Activated naive CD4-positive, alpha-beta T cell (primary cell): ENCODE measurements at places on chromosomes 2 and 18.
A peak's percentile ranks its signal among the peaks of the same experiment; 100 is the strongest.

DNA sequence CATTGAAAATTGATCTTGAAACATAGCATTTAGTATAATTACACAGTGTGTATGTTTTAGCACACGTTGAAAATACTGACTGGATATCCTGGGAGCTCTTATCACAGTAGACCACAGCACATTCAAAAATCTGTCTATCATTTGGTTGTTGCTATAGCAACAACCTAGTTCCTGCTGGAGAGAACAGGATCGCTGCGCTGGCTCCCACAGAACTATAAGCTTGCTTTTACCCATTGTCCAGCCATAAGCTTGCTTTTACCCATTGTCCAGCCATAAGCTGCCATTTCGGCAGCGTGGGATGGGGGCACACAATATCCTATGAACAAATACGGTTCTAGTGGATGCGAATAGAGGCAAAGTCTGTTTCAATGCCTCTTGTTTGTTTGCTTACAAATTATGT lies 70.4 kb upstream of the ST6GAL2 start:
- no peak for DNase-seq

- DNase-seq, result no peak
Measured at GRCh38 chr2:160463245-160463644, 30.4 kb downstream of the RBMS1 start.

DNA sequence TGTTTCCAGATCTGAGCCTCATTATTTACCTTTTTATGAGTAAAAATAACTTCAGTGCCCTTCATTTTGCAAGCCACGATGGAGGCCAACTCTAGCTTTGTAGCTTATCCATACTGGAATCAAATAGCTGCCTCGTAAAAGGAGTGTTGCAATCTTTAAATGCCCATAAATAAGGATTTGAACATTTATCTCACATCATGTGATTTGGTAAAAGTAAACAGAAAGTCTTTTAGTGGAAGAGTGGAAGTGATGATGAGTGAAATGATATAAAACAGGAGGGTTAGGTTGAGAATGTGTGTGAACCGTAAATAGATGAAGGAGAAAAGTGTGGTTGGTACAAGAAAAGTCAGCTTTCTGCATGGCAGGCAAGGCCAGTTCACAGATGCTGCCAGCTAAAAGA lies 348.9 kb downstream of the OSR1 start:
- no peak for DNase-seq

- DNase-seq, result no peak
Measured at GRCh38 chr18:76401498-76401897, 93.5 kb downstream of the ZNF516 start.

GRCh38 chr2:160062292-160063005 lies at the start of gene PLA2R1:
PLA2R1 (minus strand) TSS chr2:160062615; CDS start chr2:160062403, 212 bp downstream.
- peak; percentile 1 for DNase-seq

DNA sequence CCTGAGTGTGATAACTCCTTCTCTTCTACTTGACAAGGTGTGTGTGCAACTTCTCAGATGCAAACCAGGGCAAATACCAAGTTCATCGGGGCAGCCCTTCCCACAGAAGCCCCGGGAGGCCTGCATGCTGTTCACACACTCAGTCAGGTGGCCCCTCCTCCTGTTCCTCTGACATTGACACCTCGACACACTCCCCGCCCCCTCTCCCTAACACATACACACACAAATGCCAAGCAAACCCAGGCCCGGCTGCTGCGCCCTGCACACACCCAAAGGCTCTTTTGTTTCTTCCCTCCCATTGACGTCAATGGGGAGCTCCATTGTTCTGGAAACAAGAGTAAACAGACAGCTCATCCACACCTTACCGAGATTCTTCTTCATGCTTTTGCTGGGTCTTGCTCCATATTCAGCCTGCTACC lies 1.7 kb upstream of the PER2 start:
- peak; percentile 7 for DNase-seq

- DNase-seq, result no peak
Measured at GRCh38 chr2:36492216-36492945, 105.6 kb downstream of the FEZ2 start.

GRCh38 chr2:69570474-69570873 lies 73.1 kb downstream of the AAK1 start:
- no peak for DNase-seq

DNA sequence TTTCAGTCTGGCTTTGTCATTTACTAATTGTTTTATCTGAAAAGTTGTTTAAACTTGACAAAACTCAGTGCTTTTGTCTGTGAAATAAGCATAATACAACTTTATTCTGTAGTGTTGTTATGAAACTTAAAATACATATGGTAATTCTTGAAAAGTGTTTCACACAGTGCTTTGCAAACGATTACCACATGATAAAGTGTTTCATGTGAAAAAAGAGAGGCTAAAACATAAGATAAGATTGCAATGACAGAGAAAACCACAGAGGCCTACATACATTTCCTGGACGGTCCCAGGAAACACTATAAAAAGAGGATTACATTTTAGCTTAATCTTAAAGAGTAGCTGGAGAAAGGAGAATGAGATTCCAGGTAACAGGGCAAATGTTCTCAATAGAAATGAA lies 1934.6 kb upstream of the LRRTM1 start:
- no peak for DNase-seq

GRCh38 chr2:48406116-48406515 lies 123.8 kb upstream of the STON1 start:
- no peak for DNase-seq

GRCh38 chr2:217242947-217243346 lies 383.1 kb upstream of the TNP1 start:
- no peak for DNase-seq

DNA sequence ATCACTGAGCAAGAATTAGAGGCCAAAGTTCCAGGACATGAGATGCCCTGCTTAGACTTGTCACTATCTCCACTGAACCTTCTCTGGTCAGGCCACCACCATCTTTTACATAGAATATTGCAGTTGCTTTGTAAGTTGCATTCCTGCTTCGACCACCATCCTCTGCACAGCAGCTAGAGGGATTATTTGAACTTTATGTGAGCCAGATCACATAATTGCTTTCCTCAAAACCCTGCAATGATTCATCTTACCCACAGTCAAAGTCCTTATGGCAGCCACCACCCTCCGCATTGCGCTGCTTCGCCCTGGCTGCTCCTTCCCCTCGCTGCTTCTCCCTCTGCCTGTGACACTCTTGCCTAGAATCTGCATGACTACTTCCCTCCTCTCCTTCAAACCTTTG lies 111.3 kb downstream of the EML6 start:
- no peak for DNase-seq
